Chondrocyte (in vitro differentiated cells): ENCODE measurements at places on chromosomes 4 and X.

DNA sequence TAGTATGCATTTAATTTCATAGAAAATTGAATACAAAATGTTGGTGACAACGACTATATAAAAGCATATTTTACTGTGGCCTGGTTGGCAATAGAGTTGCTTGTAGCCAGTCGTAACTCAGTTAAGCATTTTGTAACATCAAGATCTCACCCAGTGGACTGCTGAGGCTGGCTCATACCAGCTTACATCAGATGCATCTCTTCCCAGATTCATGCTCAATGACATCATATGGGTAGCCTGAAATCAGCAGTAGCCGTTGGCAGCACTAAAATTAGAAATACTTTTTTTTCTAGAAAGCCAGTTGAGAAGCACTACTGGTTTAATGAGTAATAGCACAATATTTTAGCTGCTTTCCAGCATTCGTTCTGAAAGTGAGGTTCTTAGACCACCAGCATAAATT lies 341.2 kb downstream of the TECRL start:
- no peak for DNase-seq

DNA sequence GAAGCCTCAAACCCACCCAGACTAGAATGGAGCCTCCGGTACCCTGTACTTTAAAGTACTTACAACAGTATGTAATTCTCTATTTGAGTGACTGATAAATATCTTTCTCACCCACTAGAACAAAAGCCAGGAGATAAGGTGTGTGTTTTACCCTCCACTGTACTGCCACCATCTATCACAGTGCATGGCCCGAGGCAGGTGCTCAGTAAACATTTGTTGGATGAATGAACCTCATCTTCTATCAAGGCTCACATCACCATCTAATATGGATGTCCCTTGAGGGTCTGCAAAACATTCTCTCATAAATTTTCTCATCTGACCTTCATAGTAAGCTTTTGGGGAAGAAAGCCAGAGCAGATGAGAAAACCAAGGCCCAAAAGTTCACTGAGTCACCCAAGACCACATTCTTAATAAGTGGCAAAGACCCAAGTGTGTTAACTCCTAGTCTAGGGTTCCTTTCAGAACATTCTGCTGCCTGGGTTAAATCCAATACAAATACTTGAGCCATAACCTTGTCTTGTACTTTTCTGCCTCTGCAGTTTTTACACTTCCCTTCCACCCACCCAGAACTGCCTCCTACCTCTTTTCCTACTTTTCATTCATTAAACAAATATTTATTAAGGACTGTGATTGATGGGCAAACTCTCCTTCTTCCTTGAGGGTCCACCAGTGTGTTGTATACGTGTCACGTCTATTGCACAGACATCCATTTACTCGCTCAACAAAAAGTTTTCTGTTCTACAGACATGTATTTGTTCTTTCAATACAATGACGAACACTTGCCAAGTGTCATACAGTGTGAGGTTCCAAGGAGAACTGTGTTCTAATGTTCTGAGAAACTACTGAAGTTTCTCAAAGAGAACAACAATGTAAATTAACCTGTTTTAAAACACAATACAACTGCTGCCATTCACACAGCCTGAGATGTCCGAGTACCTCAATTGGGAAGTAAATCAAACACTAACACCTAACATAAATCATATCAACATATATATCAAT lies 35.7 kb downstream of the APBB2 start:
- no peak for DNase-seq

DNA sequence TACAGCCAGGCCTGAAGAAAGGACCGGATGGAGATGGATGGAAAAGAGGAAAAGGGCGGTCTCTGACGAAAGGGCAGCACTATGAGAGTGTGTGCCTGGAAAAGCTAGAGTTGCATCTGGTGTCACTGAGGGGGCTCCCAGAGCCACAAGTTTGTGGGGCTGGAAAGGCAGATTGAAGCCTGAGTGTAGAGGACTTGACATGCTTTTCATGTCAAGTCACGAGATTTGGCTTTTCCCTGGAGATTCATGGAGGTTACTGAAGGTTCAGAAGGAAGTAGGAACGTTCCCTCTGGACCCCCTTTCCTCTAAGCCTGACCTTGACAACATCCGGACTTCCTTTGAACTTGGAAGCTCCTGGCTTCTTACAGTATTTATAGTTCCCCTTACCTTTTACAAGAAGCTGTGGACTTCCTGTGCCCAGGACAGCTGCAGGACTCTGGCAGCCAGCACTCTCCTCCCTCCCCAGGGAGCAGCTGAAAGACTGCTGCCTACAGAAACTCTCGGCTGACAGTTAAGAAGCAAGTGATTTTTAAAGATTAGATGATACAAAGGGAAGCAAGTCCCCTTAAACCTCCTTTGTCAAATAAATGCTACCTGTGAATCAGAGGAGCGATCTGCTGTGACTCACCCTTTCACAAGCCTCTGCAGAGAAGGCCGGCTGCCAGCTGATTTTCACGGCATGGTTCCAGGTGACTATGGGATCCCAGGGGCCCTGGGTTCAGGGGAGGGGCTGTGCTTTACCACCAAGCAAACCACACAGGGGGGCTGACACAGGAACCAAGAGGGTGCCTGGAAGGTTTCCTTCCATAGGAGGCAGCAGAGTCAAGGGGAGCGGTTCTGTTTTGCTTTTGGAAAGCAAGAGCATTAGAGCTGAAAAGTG lies 72.9 kb upstream of the STIM2 start:
- DNase-seq, result no peak

GRCh38 chr4:6200011-6200921 lies at the start of gene JAKMIP1:
Gene JAKMIP1, minus strand, starts transcription at chr4:6200549. Its CDS starts 87,699 bp downstream, at chr4:6112850.
- no peak for DNase-seq

DNA sequence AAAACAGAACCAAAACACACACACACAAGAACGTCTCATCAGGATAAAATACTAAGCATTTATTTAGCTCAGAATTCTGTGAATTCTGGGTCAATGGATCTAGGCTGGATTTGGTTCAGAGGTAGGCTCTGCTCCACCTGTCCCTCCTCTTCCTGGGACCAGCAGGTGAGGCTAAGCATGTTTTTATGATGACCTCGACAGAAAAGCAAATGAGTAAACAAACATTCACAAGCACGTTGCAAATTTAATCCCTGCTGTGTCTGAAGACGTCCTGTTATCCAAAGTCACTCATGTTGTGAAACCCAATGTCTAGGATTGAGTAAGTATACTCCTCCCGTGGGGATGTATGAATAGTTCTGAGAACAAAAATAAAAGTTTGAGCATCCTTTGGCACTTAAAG lies 371.4 kb upstream of the TECRL start:
- no peak for DNase-seq

GRCh38 chrX:118666521-118666920 lies 60.9 kb upstream of the IL13RA1 start:
- no peak for DNase-seq

DNA sequence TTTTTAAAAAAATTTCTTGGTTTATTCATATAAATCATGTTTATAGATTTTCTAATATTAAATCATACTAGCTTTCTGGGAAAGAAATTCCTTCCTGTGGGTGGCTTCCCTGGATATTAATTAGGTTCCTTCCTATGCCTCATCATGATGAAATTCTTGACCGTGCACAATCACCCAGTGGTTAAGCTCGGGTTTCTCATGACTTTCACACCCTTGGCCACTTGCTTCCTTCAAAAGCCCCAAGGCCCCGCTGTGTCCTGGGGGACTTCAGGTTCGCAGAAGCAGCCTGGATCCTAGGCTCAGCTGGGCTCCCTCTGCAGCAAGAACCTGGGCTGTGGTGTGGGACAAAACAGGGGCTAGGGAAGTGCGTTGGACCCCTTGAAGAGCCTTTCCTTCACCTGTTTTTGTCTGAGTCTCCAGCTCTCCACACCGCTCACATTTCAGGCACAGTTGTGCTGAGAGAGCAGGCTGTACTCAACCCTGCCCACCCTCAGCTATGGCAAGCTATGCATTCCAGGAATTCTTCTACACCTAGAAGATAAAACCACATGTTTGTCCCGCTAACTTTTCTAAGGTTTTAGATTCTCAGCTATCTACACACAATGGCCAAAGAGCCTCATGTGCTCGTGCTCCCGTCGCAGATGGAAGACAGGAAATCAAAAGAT lies 48.9 kb upstream of the TMSB15B start:
- no peak for DNase-seq

DNA sequence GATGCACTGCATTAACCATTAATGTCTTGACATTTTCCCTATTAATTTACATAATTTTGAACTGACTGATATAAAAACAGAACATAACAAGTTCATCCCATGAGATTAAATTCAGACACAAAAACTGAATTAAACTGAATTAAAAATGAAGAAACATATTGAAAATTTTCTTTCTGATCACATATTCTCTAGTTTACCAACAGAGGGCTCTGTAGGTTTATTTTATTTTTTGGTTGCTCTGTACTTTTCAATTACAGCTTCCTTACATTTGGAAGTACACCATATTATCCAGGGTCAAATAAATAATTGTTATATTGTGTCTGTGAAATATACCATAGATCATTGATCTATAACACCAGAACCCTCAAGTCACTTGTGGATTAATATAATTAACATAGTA lies 27.3 kb upstream of the CT83 start:
- DNase-seq, result no peak

- DNase-seq, result no peak
These were observed 25.2 kb upstream of the FAM241A start for GRCh38 chr4:112120021-112120420.

DNA sequence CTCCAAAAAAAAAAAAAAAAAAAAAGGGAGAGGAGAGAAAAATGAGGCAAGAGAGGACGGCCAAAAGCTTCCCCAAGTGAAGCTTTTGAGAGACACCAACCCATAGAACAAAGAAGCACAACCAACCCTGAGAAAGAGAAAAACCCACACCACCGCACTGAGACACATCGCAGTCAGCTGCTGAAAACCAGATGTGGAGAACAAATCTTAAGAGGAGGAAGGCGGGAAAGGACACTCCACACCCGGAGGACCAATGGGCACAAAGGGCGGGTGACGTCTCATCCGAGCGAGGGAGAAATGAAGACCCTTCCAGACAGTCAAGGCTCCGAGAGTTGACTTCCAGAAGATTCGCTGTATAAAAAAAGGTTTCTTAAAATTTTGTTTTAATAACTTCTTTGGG lies 112.1 kb downstream of the AFAP1 start:
- no peak for DNase-seq

DNA sequence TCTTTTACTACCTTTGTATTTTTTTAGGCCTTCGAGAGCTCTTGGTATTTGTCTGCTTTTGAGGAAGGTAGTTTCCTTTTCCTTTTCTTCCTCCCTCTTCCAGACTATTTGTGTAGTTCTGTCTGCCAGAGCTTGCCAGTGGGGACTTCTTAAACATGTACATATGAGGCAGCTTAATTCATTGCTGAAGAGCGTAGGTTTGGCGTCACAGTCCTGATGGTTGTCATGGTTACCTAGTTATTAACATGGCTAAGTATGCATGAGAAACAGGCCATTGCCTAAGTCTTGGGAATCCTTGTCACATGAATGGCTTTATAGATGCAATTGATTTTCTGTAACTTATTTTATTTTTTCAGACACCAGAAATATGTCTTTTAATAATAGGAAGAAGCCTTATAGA lies 48.5 kb upstream of the ARMCX2 start:
- no peak for DNase-seq

DNA sequence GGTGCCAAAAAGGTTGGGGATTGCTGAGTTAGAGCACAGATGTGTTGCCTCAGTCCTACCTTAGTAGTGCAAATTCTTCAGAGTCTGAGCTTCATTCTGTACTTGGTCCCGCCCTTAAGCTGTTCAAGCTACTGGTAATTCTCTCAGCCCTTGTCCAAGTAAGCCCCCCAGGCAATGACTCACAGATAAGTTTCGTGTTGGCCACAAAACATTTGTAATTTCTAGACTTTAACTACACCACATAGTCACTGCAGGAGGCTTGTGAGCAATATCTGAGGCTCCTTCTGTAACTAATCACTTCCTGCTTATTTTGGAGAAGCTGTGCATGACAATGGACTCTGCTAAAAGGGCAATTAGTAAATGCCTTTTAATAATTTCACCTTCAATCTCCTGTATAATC lies 1420.5 kb downstream of the PCDH7 start:
- DNase-seq, result no peak

GRCh38 chrX:80022363-80023031 lies 7.9 kb downstream of the TBX22 start:
- DNase-seq, result no peak

- no peak for DNase-seq
These were observed 7.7 kb upstream of the ASB5 start for GRCh38 chr4:176276710-176277109.

DNA sequence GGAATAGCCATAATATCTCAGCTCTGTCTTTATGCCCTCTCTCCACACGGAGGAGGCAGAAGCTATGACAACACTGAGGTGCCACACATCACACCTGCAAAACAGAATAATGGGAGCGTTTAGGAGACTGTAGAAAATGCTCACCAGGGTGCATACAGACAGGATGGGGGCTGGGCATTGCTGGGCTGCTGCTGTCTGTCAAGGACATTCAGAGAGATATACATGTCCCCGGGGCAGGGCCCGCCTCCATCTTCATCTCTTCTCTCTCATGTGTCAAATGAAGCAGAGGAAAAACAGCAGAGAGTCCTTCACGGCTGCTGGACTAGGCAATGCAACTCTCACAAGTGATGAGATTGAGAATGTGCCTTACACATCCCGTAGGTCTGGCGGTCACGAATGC lies 65.3 kb upstream of the DHRSX start:
- DNase-seq, result no peak

GRCh38 chr4:170741856-170742255 lies 652.1 kb upstream of the AADAT start:
- no peak for DNase-seq

DNA sequence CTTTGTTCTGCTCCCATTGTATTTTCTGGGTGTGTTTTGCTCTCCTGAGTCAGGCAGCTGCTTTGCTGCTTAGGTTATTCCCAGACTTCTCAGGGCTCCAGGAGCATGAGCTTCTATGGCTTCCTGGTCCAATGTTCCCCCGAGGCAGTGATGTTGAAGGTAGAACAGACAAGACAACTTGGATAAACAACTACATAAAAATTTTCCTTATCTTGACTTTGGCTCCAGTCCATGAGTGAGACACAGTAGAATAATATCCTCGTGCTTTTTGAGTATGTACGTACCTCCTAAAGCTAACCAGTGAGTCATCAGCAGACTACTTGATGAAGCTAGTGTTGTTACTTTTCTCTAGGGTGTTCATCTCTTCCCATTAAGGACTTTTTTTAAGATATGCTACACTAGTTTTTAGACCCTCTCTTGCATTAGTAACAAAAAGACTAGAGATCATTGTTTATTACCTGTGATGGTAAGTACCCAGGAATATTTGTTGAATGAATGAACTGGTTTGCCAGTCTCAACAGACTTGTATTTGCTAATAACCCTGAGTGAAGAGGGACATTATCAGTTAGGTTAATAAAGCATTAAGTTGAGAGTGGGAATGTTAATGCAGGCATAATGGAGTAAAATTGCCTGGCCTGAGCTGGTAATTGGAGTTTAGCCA lies 131.9 kb downstream of the FHIP1A start:
- DNase-seq, result no peak

DNA sequence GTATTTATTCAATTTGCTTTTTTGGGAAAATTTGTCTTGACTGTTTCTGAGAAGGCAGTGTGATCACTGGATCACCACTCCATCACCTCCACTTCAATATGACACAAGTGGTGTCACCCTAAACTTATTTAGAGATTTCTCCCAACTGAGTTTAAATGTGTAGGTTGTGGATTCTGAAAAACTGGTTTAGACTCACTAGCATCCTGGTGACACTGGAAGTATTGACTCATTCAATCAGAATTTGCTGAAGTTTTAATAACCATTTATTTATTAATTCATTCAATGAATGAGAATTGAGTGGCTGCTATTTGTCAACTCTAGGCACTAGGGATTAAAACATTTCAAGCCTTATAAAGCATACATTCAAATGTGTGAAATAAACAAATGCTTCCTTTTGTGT lies 819.1 kb upstream of the EPHA5 start:
- no peak for DNase-seq

GRCh38 chr4:17709763-17710068 lies 71.7 kb downstream of the FAM184B start:
- no peak for DNase-seq
